ENCODE measurements at places on chromosomes 3 and 15.
A peak's percentile ranks its signal among the peaks of the same experiment; 100 is the strongest.

DNA sequence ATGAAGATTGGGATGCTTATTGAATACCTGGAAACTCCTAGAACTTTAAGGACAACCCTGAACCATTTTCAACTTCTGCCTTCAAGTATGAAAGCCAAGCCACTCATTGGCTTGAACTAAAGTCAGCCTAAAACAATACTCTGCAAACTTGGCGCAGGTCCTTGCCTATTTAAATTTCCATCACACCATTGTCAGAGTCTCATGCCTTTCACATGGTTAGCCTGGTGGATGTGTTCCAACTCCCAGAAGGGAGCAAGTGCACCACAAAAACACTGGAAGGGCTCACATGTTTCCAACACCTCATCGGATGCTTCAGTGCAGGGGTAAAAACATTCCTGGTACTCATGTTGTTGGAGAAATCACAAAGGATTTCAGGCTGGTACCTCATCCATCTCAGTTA is 511.6 kb upstream of the MDFIC2 start:
- DNase-seq = no peak

- DNase-seq = no peak
These were observed 1146.6 kb downstream of the OTOL1 start for GRCh38 chr3:162643245-162643644.

- DNase-seq = peak; percentile 46
These were observed 55.7 kb downstream of the GALK2 start for GRCh38 chr15:49225572-49226281.

GRCh38 chr3:59979542-59979941 is 929.7 kb upstream of the CFAP20DC start:
- DNase-seq = no peak

DNA sequence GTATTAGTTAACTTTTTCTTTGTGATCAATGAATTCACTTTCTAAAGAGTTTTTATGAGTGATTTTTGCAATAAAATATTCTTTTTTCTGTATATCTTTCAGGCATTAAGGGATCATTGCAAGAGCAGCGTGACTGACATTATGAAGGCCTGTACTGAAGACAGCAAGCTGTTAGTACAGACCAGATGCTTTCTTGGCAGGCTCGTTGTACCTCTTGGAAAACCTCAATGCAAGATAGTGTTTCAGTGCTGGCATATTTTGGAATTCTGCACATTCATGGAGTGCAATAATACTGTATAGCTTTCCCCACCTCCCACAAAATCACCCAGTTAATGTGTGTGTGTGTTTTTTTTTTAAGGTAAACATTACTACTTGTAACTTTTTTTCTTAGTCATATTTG is 24.4 kb downstream of the SELENOT start:
- no peak for DNase-seq

DNA sequence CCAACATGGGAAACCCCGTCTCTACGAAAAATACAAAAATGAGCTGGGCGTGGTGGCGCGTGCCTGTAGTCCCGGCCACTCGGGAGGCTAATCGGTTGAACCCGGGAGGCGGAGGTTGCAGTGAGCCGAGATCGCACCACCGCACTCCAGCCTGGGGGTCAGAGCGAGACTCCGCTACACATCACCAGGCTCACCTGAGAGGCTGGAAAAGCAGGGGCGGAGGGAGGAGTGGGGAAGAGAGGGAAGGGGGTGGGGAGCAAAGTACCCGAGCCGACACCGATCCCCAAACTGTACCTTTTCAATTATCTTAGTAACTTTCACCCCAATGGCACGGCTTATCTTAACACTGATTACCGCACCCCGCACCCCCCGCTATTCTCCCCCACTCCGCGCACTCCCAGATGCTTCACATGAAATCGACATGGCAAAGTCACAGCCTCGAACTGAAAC is 46.4 kb upstream of the SYNM start:
- no peak for DNase-seq

- DNase-seq = no peak
These were observed 229.3 kb downstream of the RORA start for GRCh38 chr15:60999771-61000170.

Measured in mammary epithelial cell (primary cell).